ENCODE measurements at places on chromosomes 6 and 20.
A peak's percentile ranks its signal among the peaks of the same experiment; 100 is the strongest.

DNA sequence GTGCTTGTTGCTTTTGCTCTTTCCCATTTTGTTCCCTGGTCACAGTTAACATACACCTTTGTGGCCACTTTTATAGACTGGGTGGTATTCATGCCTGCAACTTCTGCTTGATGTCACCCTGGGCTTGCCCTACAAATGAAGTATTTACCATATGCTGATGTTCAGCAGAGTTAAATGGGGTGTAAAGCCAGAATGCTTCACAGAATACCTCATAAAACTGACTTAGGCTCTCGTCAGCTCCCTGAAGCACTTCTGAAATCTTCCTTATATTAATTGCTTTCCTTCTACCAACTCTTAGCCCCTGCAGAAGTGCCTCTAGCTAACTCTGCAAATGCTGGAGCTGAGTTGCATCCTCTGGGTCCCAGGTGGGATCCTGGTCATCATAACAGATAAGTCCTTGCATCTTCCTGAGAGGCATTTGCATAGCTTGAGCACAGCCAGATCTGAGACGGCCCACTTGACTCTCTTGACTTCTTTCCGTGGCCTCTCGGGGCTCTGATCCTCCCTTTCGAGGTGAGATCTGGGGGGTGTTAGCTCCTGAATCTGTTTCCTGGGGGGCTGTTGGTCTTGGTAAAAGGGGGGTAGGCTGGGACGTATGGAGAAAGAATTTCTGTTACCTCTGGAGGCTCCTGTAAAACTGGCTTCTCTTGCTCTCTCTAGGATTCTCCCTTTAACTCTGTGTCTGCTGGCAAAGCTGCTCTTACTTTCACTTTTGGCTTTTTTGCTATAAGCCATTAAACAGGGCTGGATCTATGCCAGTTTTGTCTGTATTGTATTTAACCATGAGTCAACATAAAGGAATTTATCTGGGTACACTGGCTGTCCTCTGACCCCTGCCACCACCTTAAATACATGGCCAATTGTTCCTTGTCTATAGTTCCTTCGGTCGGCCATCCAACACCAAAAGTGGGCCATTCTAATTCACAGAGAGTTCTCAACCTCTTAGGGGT lies 223.0 kb upstream of the SYNCRIP start:
- DNase-seq, result no peak

GRCh38 chr6:155224618-155225017 lies 39.2 kb upstream of the CLDN20 start:
- DNase-seq, result no peak

DNA sequence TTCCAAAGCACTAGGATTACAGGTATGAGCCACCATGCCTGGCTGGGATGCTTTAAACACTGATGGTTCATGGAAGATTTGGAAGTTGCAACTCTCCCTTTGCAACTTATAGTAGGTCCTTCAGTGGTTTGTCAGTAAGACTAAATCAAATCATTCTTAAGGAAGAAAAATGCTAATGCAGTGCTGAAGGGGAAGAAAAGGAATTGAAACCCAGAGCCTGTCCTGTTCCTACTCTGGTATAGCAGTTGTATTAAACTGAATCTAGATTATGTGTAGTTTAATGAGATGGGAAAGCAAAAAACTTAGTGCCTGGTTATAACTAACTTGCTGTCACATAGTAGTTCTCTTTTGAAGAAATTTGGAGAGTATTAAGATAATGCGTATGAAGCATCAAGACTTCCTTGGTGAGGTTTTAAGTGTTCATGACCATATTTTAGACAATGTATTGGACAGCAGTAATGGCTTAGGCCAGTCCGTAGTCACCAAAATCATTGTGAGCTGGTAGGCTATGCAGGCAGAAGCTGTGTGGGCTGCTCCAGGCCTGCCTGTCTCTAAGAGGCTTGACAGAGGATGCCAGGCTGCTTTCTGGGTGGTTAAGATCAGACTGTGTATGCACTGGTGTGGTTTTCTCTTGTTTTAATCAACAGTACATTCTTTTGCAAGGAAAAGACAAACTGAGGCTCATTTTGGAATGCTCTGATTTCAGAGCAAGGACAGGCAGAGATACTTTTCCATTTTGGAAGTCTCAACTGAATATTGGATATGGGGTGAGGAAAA lies 14.0 kb downstream of the PAQR8 start:
- peak; percentile 33 for DNase-seq

DNA sequence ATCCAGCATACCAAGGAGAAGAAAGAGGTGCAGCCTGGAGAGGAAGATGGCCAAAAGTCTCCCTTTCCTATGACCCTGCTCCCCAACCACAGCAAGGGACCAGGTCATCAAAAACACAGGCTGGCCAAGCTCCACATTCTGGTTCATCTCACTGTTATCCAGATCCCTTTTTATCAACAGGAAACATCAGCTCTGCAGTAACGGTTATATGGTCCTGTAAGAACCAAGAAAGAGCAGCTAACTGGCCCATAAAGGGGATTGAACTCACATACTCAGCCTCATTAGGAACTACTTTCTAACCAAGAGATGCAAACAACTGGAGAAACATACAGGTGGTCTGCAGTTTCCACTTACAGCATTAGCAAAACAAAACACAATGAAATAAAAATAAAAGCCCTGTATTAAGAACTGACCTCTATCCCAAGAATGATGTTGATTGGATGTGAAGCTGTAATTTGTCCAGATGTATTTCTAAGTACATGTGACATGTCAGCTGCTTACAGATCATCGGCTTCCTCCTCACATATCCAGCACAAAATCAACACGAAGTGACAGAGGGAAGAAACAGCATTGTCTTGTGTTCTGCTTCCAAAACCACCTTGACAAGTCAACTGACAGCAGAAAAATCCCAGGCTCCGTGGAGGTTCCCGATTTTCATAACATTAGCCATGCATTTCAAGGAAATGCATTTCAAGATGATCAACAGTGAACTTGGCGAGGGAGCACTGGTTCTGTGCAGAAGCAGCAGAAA lies 557.2 kb upstream of the AGPAT4 start:
- no peak for DNase-seq

GRCh38 chr6:54929245-54929909 lies 82.8 kb downstream of the FAM83B start:
- no peak for DNase-seq

- no peak for DNase-seq
Measured at GRCh38 chr6:71194724-71195123, 93.9 kb upstream of the OGFRL1 start.

- DNase-seq, result no peak
Measured at GRCh38 chr20:47355489-47356219, 845 bp downstream of the ZMYND8 start.

GRCh38 chr6:33297406-33297955 lies 1.3 kb downstream of the RGL2 start:
- DNase-seq, result no peak

GRCh38 chr6:41801380-41801779 lies 13.9 kb downstream of the TOMM6 start:
- no peak for DNase-seq

DNA sequence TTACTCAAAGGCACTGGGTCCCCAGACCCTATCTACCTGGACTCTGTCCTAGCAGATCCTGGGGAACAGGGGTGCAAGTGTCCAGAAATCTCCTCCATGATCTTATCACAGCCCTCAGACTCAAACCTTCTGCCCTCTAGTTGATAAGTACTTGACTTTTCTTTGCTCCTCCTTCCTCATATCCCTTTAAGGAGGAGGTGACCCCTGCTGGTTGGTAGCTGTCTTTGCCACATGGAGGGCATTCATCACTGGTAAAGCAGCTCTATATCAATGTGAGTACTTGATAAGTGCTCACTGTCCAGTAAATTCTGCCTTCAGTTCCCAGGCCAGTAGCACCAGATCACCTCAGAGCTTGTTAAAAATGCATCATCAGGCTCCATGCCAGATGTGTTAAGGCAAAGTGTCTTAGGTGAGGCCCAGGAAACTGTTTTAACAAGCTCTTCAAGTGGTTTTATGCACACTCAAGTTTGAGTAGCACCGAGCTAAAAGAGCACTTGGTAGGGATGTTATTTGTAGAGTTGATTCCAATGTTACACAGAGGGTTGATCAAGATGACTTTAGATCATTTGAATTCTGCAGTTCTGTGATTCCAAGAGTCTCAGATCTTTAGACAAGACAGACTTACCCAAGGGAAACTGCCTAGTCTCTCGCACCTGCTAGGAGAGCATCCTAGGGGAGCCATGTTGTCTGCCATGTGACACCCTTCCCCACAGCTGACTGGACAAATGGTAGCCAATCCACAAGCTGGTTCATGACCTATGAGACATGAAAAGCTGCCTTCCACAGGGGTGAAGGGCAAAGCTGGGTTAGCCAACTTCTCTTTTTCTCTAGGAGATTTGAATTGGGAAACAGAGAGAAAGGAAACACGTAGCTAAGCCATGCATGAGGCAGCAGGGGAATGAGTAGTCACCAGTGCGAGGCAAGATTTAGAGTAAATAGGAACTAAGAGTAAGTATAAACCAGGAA lies 18.6 kb downstream of the TREML2 start:
- peak; percentile 34 for DNase-seq

- DNase-seq, result no peak
Measured at GRCh38 chr6:10268111-10268510, 146.8 kb downstream of the TFAP2A start.

GRCh38 chr6:17606606-17607005 lies 6.5 kb downstream of the FAM8A1 start:
- DNase-seq, result no peak

GRCh38 chr6:166439366-166440091 lies 56.8 kb upstream of the MPC1 start:
- DNase-seq, result no peak
